Posterior vena cava (tissue), 2 donors: ENCODE measurements at places on chromosomes 2 and 18.

DNA sequence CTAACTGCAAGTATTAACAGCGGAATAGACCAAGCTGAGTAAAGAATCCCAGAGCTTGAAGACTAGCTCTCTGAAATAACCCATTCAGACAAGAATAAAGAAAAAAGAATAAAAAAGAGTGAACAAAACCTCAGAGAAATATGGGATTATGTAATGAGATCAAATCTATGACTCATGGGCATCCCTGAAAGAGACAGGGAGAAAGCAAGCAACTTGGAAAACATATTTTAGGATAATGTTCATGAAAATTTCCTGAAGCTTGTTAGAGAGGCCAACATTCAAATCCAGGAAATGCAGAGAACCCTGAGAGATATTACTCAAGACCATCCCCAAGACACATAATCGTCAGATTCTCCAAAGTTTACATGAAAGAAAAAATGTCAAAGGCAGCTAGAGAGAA is 17.3 kb downstream of the PFN4 start:
- DNase-seq, result no peak

GRCh38 chr18:40939656-40940515 is 1015.1 kb upstream of the PIK3C3 start:
- peak; percentile 53 for DNase-seq

- no peak for DNase-seq
Observed at GRCh38 chr18:63837590-63837989, 49.9 kb upstream of the SERPINB2 start.

DNA sequence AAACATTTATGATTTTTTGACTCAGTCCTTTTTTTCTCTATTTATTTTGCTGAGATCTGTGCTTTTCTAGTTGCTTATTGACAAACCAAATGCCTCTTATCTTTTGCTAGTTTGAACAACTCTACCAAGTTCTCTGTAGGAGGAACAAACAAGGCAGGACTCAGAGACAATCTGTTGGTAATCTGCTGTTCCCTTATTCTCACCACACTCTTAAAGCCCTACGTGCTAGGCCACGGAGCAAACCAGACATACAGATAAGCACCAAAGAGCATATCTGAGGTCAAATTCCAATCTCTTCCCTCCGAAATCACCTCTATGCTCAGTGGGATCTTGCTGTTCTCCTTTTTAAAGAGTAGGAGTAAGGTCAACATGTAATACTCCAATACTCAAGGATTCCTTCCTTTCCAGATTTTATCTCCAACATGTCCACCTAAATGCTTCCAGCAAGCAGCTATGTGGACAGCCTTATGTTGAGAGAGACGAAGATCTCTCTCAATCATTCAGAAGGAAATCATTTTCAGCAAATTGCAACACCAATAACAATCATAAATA is 18.4 kb downstream of the FN1 start:
- DNase-seq, result no peak

DNA sequence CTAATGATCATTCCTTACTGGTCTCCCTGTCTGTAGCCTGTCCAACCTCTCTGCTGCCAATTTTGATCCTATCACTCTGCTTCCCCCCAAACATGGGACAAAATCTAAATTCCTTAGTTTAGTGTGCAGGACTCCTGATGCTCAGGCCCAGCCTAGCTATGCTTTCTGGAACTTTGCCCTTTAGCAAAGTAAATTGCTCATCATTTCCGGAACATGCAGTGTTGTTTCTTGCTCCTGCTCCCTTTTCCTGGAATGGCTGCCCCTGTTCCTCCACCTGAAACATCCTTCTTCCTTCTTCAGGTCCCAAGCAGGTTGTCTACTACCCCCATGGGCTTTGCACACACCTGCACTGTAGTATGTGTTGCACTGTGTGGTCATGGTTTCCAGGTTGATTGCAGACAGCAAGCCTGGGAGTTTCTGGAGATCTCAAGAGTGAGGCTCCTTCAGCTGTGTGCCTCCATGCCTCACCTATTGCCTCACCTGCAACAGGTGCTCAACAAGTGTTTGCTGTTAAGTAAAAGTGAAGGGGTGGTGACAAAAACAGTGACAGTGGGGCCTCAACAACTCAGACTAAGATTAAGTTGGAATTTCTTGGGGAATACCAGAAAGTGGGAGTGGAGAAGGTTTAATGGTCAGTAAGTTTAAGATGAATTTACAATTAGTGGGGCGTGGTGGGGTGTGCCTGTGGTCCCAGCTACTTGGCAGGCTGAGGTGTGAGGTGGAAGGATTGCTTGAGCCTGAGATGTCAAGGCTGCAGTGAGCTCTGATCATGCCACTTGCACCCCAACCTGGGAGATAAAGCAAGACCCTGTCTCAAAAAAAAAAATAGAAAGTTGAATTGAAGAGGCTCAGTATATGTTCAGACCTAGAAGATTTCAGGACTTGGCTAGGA is 120.0 kb downstream of the DNAH6 start:
- DNase-seq, result no peak

GRCh38 chr2:29808321-29808720 is 113.1 kb downstream of the ALK start:
- DNase-seq, result no peak

- DNase-seq, result peak; percentile 87
Observed at GRCh38 chr2:219175928-219176817, 552 bp downstream of the CNPPD1 start.

GRCh38 chr18:61898640-61899101 is 5.9 kb upstream of the RNF152 start:
- no peak for DNase-seq

DNA sequence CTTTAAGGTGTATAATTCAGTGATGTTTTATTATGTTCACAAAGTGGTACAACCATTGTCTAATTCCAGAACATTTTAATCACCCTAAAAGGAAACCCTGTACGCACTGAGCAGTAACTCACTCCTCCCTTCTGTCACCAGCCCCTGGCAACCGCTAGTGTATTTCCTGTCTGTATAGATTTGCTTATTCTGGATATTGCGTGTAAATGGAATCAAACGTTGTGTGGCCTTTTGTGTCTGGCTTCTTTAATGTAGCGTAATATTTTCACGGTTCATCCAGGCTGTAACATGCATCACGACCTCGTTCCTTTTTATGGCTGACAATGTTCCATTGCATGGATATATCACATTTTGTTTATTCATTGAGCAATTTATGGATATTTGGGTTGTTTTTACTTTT is 8.3 kb downstream of the ZDBF2 start:
- DNase-seq, result no peak

DNA sequence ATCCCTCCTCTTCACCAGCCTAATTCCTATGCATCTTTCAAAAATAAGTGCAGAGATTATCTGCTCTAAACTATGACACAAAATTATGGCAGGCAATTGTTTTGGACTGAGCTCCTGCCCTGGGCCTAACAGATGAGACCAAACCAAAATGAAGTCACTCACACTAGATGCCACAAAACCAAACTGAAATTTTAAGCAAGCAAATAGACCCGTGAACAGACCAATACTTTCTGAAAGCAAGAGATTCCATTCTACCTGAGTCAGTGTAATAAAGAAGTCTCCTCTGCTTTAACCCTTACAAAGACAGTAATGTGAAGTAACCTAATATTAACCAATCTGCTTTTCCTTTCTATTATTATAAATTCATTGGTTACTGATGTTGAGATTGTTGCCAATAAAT is 84.3 kb downstream of the RIT2 start:
- no peak for DNase-seq

DNA sequence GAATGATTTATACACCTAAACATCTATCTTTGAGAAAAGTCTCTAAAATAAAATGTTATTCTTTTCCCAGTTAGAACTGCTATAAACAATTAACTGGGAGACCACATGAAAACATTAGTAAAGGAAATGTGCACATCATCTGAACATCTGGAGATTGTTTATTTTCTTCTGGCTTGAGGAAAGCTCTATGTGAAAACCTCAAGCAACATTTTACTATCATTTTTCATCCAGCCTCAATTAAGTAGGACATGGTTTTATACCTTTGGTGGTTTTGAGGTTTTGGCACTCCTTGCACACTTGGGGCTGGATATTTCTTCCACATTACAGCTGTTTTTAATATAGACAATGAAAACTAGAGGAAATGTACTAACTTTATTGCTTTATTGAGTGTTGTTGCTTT is 609.5 kb upstream of the SLC8A1 start:
- DNase-seq, result no peak

GRCh38 chr18:32717126-32717525 is 55.7 kb downstream of the KLHL14 start:
- no peak for DNase-seq
